MCF 10A (cell line): ENCODE measurements at places on chromosomes 1 and 21.

DNA sequence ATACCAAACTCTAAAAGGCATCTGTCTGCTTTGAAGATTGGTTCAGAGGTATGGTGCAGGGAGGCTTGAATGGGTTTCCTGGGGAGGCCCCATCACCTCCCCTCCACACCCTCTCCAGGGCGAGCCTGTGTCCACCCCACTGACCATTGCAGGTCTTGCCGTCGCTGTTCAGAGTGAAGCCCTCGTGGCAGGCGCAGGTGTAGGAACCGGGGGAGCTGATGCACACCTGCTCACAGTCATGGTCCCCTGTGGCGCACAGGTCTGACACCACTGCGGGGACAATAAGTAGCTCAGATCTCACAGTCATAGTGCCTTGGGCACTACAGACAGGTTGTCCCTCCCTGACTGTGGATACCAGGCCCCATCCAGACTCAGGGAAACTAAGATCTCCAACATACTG is 6.7 kb downstream of the MATN1 start:
- peaks cover 11% of the 10 kb centered on the region for H3K36me3 ChIP-seq
- DNase-seq = no peak
- H3K27me3 ChIP-seq = peaks cover 6% of the 10 kb centered on the region
- H3K27ac ChIP-seq = no peak overlapping the region

GRCh38 chr1:197778366-197778945 is 3.2 kb upstream of the DENND1B start:
- H3K27ac ChIP-seq = no peak overlapping the region
- no peak overlapping the region for H3K4me3 ChIP-seq
- H3K4me1 ChIP-seq = peaks cover 43% of the 10 kb centered on the region
- H3K27me3 ChIP-seq = no peaks in the 10 kb centered on the region

GRCh38 chr1:89487972-89488371 is 36.7 kb upstream of the LRRC8B start:
- no peaks in the 10 kb centered on the region for H3K36me3 ChIP-seq
- DNase-seq = no peak
- no peak overlapping the region for H3K4me3 ChIP-seq
- no peak overlapping the region for H3K27ac ChIP-seq
- no peaks in the 10 kb centered on the region for H3K4me1 ChIP-seq

DNA sequence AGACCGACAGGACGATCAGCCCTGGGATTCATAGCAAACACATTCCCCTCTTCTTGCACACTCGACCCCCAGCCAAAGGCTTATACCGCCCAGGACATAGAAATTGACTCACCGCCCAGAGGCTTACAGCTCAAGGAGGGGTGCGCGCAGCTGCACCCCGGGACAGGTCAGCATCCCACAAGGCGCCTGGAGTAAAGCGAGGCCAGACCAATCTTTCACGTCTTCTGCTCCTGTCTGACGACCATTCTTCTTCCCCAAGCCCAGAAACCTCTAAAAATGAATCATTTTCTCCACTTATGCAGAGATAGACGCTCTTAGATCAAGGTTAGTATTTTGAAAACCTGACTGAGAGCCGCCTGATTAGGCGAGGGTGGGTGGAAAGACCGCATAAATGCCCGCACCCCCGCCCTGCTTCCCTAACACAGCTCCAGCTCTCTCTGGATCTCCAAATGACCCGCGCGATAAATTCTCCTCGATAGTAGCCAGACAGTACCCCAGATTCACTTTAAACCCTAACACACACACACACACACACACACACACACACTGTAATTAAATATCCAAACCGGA is 1.9 kb upstream of the LHX8 start:
- no peak overlapping the region for H3K4me3 ChIP-seq
- H3K27me3 ChIP-seq = no peaks in the 10 kb centered on the region
- no peaks in the 10 kb centered on the region for H3K36me3 ChIP-seq
- H3K27ac ChIP-seq = no peak overlapping the region
- no peaks in the 10 kb centered on the region for H3K4me1 ChIP-seq

DNA sequence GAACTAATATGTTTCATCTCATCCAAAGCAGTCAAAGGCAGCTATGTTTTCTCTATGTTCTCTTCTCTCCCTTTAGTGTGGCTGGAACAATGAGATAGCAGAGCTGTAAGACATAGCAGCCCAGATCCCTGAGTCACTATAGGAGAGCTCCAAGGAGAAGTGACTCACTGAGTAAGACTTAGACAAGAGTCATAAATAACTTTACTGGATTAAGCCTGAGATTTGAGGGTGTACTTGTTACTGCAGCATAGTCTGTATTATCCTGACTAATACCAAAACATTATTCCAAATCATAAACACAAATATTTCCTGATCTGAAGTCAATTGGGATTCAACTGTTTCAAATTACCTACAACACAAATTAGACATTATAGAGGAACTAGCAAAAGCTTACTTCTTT is 3.9 kb downstream of the KRTAP19-8 start:
- H3K36me3 ChIP-seq = no peaks in the 10 kb centered on the region
- no peak for DNase-seq
- H3K4me1 ChIP-seq = no peaks in the 10 kb centered on the region
